ENCODE measurements at places on chromosomes 11 and 22.

DNA sequence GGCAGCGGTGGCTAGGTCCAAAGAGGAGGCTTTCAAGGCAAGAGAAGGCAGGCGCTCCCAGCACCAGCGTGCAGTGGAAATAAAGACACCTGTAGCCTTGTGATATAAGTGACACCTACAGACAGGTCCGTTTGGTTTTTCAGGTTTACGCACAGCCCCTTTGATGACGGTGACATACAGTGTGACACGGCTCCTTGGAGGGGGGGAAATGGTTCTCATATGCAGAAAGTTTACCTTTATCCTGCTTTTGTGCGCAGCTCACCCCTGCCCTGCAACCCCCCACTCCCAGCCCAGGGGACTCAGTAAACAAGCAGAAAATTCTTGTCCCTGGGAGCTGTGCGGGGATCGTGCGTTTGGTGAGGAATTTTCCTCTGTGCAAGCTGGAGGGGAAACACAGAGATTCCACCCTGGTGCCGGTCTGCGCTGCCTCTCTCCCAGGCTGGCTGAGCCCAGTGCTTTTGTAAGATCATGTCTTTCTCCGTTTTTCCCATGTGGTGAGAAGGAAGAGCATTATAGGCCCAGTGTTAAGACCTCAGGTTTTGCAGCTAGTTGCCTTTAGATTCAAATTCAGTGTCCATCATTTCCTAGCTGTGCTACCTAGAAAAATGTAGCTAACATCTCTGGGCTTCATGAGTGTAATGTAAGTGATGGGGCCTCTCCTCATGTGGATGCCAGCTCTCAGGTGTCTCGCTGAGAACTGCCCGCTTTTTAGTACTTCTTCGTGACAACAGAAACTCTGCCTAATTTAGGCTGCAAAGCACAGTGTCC lies at the start of gene ELF5:
Gene ELF5, minus strand, starts transcription at position 113 of the 768 bp plus-strand sequence. CDS start 8,045 bp downstream, outside the sequence.
- no peak for DNase-seq

DNA sequence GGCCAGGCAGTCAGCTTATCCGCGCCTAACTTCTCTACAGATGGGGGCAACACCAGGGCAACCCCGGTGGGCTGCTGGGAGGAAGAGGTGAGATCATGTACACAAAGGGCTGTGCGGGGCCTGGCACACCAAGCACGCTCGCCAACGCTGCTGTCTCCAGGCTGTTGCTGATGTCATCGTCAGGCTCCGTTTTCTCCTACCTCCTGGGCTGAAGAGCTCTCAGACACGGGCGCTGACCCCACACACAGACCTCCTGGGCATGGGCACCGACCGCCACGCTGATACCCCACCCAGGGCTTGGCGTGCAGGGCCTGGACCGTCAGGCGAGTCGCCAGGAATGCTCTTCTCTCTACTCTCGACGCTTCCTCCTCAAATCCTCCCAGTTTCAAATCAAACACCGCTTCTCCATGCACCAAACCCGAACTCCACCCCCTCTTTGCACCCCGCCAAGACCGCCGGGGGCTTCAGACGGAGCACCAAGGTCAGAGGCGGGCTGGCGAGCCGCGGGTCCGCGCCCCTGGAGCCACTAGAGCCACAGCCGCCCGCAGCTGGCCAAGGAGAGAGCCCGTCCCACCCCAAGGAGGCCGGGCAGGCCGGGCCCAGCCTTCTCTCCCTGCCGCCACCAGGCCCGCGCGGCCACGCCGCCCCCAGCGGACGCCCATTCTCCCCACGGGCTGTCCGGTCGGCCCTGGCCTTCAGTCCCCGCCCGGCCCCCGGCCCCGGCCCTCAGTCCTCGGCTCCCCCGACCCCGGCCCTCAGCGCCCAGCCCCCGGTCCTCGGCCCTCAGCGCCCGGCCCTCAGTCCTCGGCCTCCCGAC lies 772 bp downstream of the SBF1 start:
- DNase-seq = peak; percentile 61

DNA sequence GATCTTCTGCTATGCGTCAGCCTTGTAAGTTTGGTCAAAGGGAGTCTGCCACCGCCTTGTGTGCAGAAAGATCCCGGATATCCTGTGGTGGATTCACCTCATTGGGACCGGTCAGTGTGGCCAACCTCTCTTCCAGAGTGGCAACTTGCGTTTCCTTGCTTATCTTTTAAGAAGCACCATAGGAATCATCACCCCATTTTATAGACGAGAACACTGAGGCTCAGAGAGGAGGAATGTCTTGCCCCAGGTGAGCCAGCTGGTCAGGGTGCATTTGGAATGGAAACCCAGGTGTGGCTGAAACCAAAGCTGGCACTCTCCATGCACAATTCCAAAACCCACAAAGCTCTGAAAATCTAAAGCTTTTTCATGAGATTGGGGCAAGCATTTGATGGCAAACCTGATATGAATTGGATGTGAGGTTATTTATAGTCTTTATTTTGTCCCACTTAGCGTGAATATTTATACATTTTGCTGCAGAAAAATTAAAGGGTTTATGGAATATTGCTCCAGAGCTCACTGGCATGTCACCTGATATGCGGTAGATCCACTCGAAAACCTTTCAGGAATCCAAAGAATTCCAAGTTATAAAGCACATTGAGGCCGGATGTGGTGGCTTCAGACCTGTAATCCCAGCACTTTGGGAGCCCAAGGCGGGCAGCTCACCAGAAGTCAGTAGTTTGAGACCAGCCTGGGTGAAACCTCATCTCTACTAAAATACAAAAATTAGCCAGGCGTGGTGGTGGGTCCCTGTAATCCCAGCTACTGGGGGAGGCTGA lies 12.1 kb upstream of the EIF3D start:
- DNase-seq = peak; percentile 83

- DNase-seq = no peak
These were observed 36.8 kb downstream of the PLEKHA7 start for GRCh38 chr11:16977136-16977993.

- no peak for DNase-seq
These were observed 38.2 kb downstream of the SCUBE1 start for GRCh38 chr22:43304831-43305590.

DNA sequence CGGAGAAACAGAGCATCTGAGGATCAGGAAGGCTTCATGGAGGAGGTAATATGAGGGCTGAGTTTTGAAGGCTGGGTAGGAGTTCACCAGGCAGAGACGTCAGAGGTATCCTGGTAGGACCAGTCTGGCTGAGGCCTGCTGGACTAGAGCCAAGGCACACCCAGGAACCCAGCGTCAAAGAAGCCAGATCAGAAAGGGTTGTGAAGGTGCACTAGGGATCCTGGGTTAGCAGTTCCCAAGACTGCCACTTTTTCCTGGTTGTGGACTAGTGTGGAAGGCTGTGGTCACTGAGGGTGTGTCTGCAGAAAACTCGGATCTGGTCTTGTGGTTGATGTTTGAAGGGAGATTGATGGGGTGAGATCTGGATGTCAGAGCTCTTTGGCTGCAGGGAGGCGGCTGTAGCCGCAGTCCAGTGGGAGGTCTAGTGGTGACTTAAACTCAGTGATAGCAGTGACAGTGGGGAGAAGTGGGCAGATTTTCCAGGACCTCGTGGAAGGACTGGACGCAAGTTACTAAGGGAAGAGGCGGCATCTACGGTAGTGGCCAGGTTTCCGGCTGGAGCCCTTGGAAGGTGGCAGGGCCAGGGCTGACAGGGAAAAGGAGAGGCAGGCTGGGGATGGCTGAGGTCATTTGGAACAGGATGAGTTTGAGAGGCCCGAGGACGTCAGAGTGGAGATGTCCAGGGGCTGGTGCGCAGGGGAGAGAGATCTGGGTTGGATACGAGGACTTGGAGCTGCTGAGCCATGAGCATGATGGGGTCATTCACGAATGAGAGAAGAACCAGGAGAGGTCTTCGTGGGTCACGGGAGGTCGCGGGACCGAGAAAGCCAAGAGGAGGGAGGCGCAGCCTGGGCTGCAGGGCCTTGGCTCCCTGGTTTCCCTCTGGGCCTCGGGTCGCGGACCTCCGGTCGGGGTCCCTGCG lies 10.9 kb downstream of the RELA start:
- DNase-seq = peak; percentile 33

DNA sequence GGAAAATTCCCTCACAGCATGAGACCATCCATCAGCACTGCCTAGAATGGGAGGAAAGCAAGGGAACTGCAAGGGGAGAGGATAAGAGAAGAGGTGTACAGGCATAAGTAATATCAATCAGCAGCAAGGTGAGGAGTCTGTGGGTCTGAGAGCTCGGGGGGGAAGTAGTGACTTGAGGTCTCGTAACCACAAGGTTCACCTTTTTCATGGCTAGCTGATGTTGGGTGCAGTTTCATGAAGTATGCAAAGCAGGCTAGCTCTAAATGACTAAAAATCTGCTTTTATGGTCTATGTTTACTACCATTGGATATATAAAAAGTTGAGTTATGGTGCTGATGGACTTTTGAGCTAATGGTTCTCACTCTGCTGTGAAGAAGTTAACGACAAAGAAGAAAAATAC lies 35.8 kb downstream of the OR4C6 start:
- DNase-seq = no peak

GRCh38 chr11:117017456-117017855 lies 80.8 kb downstream of the SIK3 start:
- no peak for DNase-seq

DNA sequence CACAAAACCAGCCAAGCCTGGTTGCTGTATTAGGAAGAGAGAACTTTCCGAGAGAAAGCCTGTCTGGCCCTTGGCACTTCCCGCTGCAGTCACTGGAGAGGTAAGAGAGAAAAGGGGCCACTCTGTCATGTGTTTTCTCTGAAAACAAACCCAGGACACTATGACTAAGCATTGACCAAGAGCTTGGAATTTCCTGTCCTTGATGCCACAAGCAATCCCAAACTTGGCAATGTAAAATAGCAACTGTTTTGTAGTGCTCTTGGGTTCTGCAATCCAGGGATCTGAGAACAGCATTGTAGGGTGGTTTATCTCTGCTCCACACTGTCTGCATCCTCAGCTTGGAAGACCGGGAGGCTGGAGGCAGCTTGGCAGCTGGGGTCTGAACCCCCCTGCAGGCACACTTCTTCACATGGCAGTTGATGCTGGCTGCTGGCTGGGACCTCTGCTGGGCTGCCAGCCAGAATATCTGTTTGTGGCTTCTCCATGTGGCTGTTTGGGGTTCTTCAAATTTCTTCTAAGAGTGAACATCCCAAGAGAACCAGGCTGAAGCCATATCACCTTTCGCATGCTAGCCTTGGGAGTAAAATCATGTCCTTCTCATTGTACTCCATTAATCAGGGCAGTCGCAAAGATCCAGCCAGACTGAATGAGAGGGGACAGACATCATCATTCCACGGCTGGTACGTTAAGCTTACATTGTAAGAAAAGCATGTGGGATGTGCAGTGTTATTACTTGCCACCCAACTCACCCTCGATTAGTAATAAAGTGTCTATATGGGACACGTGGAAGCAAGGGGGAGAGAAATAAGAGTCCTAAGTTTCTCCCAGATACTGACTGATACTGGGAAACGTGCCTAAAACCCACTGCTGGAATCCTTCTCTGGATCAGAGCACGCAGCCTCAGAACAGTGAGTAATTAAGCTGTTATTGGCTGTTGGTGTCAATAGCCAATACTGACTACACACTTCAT lies 537.4 kb upstream of the B3GAT1 start:
- peak; percentile 22 for DNase-seq

GRCh38 chr11:5467527-5467926 lies 18.4 kb downstream of the OR51I2 start:
- no peak for DNase-seq

- peak; percentile 31 for DNase-seq
These were observed 13.2 kb downstream of the RAC2 start for GRCh38 chr22:37230673-37231405.

DNA sequence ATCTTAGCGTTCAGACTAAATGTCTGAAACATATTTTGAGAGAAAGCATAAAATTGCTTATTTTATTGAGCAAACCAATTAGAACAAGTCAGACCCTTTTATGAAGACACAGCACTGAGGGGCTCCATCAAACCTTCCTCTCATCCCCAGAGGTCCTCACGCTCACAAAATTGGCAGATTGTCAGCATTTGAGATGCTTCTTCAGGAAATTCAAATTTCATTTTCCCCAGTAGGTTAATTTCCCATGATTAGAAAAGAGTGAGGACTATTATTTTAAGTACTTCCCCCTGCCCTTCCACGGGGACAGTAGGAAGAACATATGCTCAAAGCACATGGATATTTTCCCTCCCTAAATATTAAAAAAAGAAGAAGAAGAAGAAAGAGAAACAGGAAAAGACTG lies 851.8 kb downstream of the BRD1 start:
- no peak for DNase-seq

GRCh38 chr11:60895687-60896086 lies 10.7 kb downstream of the PRPF19 start:
- no peak for DNase-seq

DNA sequence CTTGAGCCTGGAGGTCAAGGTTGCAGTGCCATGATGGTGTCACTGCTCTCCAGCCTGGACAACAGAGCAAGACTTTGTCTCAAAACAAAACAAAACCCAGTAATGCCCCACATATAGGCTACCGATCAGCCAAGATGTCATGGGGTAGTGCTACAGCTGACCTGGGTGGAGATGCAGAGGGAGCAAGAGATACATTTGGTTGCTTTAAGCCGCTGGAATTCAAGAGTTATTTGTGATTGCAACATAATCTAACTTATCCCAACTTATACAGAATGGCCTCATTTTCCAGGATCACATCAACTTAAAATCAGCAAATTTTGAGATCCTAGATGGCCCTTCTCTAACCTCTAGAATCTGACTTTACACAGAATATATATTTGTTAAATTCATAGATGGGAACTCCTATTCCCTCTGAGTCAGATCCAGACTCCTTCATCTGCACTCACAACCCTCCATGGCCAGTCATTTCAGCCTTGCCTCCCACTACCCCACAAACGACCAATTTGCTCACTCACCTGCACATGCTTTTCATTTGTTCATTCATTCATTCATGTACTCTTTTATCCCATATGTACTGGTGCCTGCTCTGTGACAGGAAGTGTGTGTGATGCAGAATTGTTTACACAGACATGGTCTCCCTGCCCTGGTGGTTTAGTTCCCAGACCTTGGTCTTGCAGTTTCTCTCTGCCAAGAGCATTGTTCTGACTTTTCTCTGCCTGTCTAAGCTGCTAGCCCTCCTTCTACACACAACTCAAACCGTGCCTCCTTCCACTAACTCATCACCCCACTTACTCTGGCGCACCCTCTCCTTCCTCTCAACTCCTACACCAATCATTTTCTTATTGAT lies 24.1 kb upstream of the APLNR start:
- DNase-seq = no peak

- peak; percentile 44 for DNase-seq
These were observed 22.0 kb upstream of the ZC3H12C start for GRCh38 chr11:110071197-110071596.

DNA sequence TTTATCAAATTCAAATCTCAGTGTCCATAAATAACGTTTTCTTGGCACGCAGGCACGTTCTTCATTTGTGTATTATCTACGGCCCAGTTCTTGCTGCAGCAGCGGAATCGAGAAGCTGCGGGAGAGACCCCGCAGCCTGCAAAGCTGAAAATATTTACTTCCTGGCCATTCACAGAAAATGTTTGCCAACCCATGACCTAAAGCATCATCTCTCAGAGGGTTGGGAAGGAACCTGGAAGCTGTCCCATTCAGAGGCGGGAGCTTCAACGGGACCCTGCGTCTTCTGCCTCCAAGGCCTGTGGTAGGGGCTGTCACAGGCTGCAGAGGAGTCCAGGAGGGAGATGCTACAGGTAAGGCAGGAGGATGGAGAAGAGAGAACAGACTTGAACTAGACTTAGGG lies 319.2 kb downstream of the MN1 start:
- no peak for DNase-seq

- DNase-seq = no peak
These were observed 15.3 kb upstream of the MICAL2 start for GRCh38 chr11:12094872-12095800.

Measured in ELR (cell line).